ENCODE measurements at places on chromosomes 4 and X.

DNA sequence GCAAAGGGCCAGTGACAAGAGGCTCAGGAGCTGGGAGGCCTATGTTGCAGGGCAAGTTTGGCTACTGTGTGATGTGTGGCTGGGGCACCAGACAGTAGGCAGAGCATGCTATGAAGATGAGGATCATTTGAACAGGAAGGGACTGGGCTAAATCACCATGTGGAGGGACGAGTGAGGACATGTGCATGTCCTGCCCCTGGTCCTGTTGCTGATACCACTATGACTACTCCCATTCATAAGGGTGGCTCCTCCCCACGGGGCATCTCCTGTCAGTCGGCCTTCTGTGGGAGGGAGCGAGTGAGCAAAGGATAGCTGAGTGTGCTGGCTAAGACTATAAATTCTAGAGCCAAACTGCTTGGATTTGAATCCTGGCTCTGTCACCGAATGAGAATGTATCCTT is 139.2 kb downstream of the TMEM164 start:
- DNase-seq: no peak

DNA sequence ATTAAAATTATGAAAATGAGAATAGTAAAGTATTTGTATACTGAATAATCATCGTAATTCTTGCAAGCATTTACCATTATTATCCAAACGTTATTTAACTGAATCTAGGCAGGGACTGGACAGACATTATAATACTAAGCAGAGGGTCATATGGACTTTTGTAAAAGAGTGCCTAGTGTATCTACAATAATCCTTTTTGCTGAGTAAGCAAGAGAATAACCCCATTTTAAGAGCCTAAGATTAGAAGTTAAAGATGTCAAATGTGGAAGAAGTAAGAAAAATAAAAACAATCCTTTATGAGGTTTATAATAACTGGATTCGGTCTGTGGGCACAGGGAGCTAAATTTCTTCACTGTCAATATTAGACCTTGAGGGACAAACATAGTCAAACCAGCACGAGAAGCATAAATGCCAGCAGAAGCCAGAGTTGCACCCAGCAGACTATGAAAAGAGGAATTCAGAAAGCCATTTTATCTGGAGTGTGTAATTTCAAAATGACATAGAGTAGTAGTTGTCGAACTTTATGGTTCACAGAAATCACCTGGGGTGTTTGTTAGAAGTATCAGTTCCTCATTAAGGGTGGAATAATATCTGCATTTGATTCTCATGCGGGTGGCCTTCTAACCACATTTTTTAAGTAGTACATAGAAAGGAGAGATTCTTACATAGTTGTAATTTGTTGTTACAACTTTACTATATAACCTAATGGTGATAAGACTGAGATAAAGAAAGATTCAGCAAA is 39.7 kb upstream of the DCLK2 start:
- no peak for DNase-seq

DNA sequence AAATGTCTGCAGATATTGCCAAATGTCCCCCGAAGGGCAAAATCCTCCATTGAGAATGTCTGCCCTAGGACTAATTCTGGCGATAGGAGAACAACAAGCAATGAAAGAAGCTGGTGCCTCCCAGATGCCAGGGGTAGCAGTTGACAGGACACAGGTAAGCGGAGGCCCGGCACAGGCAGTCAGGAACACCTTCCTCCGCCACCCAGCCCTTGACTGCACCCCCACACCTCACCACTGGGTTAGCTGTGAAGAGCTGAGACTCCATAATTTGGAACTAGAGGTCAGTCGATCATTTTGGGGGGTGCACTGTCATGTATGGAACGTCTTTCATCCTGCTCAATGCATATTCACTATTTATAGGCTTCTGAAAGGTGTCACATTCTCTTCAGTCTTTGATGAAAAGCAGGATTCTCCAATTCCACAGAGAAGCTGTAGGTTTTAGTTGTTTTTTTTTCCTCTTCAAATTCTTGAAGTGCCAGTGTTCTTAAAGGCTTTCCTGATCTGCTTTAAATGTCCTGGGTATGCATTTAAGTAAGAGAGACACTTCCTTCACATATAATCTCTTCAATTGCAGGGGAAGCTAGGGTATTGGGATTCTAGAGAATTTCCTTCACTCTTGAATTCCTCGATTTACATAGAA is 111.6 kb upstream of the ZFP42 start:
- no peak for DNase-seq

DNA sequence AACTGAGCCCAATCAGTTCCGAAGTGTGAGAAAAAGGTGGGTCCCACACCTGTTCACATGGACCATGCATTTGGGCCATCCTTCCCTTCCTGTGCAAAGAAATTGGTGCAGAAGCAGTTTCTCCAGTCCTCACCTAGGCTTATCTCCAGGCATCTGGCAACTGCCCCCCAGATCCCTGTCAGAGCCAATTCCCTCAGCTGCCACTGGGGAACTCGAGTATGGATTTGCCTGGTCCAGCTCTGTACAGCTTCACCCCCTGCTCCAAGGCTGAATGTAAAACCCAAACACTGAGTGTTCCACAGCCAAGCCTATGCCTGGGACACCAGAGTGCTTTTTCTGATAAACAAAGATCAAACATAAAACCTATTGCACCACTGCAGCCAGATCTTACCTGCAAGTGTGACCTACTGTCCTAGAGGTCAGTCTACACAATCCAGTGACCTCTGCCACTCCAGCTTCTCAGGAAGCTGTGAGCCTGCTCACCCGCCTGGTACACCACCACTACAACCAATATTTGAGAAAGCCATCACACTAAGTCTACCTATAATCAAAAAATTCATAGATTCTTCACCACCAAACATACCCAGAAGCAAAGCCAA is 136.4 kb downstream of the STPG2 start:
- DNase-seq: no peak

GRCh38 chrX:15686818-15687685 is 22.4 kb upstream of the CLTRN start:
- peak; percentile 21 for DNase-seq

GRCh38 chr4:184228056-184228705 is 10.5 kb upstream of the ENPP6 start:
- no peak for DNase-seq

GRCh38 chrX:48676893-48677270 is 6.7 kb upstream of the WAS start:
- no peak for DNase-seq

- DNase-seq: no peak
Measured at GRCh38 chr4:6105311-6105911, 87.2 kb upstream of the C4orf50 start.

- no peak for DNase-seq
Measured at GRCh38 chrX:107619885-107620322, 8.4 kb upstream of the PRPS1 start.

GRCh38 chr4:8015512-8015911 is 75.9 kb upstream of the AFAP1 start:
- no peak for DNase-seq

GRCh38 chr4:68283714-68284113 is 38.2 kb upstream of the TMPRSS11B start:
- no peak for DNase-seq

GRCh38 chr4:168892475-168892874 is 117.6 kb downstream of the CBR4 start:
- no peak for DNase-seq

DNA sequence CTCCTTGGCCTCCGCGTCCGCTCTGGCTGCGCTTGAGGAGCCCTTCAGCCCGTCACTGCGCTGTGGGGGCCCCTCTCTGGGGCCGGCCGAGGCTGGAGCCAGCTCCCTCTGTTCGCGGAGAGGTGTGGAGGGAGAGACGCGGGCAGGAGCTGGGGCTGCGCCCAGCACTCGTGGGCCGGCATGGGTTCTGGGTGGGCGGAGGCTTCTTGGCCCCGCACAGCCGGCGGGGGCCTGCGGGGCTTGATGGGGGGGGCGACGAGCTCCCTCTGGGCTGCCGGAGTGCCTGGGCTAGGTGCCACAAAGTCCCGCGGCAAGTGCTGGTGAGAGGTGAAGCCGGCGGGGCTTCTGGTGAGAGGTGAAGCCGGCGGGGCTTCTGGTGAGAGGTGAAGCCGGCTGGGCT is 61.9 kb downstream of the ANKRD50 start:
- DNase-seq: no peak

- DNase-seq: no peak
Measured at GRCh38 chr4:48949518-48950219, 36.4 kb upstream of the CWH43 start.

- peak; percentile 19 for DNase-seq
Measured at GRCh38 chrX:54042609-54043021, 1.7 kb downstream of the PHF8 start.

DNA sequence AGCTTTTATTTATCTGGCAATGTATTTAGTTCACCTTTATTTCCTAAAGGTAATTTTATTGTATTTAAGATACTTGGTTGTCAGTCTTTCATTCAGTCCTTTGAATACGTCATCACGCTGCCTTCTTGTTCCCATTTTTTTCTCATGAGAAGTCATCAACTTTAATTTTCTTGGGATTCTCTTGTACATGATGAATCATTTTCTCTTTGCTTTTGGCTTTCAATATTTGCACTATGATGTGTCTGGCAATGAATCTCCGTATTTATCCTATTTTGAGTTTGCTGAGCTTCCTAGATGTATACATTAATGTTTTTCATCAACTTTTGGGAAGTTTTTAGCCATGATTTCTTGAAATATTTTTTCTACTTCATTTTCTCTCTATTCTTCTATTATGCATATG is 28.4 kb downstream of the CLDN2 start:
- DNase-seq: no peak

DNA sequence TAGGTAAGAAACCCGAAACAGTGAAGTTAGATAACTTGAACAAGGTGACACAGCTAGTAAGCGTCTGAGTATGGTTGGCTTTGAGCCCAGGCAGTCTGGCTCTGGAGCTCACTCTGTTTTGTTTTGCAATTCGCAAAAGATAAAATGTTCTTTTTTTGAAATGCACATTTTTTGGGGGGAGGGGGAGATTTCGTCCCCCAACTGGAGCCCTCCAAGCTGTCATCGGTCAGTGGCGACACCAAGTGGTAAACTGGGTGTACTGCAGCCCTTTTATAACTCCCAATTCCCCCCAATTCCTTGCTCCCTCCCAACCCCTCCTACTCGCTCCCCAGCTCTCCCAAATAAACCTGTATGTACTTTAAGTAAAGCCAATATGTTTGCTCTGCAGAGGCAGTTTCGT is 2.8 kb upstream of the CLCN5 start:
- DNase-seq: no peak

DNA sequence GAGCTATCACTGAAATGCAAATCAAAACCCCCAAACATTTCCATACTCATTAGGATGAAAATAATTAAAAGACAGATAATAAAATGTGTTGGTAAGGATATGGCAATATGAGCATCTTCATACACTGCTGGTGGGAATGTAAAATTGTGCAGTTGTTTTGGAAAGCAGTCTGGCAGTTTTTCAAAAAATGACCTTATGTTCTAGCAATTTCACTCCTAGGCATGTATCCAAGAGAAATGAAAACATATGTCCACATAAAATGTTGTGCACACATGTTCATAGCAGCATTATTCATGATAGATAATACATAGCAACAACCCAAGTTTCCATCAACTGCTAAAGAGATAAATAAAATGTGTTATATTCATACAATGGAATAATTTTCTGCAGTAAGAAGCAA is 14.8 kb upstream of the GPRASP2 start:
- DNase-seq: no peak

DNA sequence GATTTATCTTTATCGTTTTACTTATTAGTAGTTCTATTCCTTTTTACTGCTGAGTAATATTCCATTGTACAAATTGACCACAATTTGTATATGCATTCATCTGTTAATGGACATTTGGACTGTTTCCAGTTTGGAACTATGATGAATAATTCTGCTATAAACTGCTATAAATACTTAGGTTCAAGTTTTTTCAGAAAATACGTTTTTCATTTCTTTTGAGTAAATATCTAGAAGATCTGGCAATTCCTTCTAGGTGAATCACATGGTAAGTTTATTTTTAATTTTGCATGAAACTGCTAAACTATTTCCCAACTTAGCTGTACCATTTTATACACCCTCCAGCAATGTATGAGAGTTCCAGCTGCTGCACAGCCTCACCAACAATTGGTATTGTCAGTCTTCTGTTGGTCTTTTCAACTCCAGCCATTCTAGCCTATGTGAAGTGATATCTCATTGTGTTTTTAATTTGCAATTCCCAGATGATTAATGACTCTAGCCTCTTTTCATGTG is 22.2 kb downstream of the LIN54 start:
- no peak for DNase-seq

DNA sequence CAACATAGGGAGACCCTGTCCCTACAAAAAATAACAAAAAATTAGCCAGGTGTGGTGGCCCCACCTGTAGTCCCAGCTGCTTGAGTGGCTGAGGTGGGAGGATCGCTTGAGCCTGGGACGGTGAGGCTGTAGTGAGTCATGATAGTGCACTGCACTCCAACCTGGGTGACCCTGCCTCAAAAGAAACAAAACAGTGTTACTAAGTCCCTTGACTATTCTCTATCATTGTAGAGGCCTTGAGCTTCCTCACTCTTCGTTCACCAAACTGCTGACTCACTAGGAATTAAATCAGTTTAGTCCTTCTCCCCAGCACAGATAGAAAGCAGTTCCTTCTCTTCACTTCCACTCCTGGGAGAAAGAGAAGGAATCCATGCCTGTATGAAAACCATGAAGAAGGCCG is 14.5 kb downstream of the CDS1 start:
- no peak for DNase-seq

GRCh38 chrX:115968436-115969252 is 201.9 kb upstream of the AGTR2 start:
- DNase-seq: no peak

DNA sequence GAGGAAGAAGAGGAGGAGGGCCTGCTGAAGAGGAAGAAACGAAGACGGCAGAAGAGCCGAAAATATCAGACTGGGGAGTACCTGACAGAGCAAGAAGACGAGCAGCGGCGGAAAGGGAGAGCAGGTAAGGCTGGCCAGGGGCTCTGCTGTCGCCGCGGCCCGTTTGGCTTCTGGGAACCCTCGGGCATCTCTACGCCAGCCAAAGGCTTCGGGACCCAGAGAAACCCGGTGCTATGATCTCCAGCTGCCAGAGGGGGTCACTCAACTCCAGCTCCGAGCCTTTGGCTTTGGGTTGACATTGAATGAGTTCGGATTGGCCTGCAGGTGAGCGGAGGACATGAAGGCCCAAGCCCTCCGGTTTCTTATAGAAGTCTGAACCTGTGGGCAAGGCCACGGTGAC is 42.8 kb downstream of the BCORL1 start:
- no peak for DNase-seq

- DNase-seq: no peak
Measured at GRCh38 chrX:44456685-44457084, 86.0 kb downstream of the FUNDC1 start.

GRCh38 chr4:155741546-155741945 is 17.3 kb upstream of the GUCY1B1 start:
- DNase-seq: no peak

DNA sequence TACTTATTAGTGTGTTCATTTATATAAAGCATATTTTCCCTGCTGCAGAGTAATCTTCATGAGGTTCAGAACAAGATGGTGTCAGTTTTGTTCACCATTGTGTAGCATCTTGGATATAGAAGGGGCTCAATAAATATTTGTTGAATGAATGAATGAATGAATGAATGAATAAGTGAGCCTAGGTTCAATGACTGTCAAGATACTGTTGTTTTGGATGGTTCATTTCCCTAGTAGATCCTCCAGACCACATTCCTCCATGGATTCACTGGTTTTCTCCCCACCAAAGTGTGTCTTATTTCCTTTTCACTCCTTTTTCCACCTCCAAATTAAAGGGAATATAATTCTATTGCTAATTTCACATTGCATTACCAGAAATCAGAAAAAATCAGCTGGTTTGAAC is 2.1 kb upstream of the OCIAD2 start:
- DNase-seq: no peak

- DNase-seq: no peak
Measured at GRCh38 chr4:114321366-114321765, 277.2 kb upstream of the UGT8 start.

- no peak for DNase-seq
Measured at GRCh38 chrX:65536291-65536690, 1.7 kb upstream of the LAS1L start.

All from activated effector memory CD4-positive, alpha-beta T cell treated with Interleukin-2 at 50 U/mL for 16 hours (primary cell).